ENCODE measurements at places on chromosomes 3 and 15.

- H3K4me3 ChIP-seq, result no peak overlapping the region
- no peaks in the 10 kb centered on the region for H3K36me3 ChIP-seq
- peaks cover 8% of the 10 kb centered on the region for H3K4me1 ChIP-seq
- no peak overlapping the region for H3K27ac ChIP-seq
Observed at GRCh38 chr15:68770216-68770615, 50.5 kb downstream of the ANP32A start.

DNA sequence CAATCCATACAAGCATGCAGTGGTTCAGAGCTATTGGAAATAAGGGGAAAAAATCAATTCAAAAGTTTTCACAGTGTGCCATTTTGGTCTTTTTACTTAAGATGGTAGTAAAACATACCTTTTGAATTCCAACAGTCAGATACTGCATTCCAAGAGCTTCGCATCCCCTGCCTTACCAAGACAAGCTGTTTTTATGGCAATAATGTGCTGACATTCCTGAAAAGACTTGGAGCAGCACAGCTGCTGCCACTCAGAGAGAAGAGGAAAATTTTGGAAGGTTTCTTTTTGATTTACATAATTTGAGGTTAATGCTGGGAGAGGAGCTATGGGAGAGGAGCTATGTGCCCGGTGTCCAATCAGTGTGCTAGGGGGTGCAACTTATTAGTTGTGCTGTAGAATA, 148.3 kb downstream of the FEZF2 start:
- no peak overlapping the region for H3K27ac ChIP-seq
- H3K4me1 ChIP-seq, result no peaks in the 10 kb centered on the region
- H3K4me3 ChIP-seq, result no peak overlapping the region
- no peaks in the 10 kb centered on the region for H3K27me3 ChIP-seq
- H3K36me3 ChIP-seq, result peaks cover 24% of the 10 kb centered on the region

- H3K27ac ChIP-seq, result no peak overlapping the region
- H3K4me1 ChIP-seq, result no peaks in the 10 kb centered on the region
- no peak overlapping the region for H3K4me3 ChIP-seq
- no peaks in the 10 kb centered on the region for H3K27me3 ChIP-seq
- DNase-seq, result no peak
Observed at GRCh38 chr15:72764656-72765055, 18.9 kb downstream of the ADPGK start.

DNA sequence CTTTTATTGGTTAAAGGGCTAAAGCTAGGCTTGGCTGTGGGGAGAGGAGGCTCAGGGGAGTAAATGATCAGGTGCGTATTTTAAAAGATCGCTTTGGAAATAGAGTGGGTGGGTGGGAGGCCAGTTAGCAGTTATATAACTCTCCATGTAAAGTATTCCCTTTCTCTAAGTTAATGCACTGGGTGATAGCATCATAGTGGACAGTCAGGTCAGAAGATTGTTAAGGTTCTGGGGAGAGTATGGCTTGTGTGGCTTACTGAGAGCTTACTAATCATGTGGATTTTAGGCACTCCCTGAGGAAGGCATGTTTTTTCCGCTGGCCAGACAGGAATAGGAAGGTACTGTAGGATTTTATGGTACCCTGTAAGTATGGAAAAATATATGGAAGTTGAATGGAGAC, 6.3 kb upstream of the EIF3J start:
- H3K36me3 ChIP-seq, result peaks cover 29% of the 10 kb centered on the region
- no peak overlapping the region for H3K27ac ChIP-seq
- H3K4me3 ChIP-seq, result no peak overlapping the region
- DNase-seq, result no peak

DNA sequence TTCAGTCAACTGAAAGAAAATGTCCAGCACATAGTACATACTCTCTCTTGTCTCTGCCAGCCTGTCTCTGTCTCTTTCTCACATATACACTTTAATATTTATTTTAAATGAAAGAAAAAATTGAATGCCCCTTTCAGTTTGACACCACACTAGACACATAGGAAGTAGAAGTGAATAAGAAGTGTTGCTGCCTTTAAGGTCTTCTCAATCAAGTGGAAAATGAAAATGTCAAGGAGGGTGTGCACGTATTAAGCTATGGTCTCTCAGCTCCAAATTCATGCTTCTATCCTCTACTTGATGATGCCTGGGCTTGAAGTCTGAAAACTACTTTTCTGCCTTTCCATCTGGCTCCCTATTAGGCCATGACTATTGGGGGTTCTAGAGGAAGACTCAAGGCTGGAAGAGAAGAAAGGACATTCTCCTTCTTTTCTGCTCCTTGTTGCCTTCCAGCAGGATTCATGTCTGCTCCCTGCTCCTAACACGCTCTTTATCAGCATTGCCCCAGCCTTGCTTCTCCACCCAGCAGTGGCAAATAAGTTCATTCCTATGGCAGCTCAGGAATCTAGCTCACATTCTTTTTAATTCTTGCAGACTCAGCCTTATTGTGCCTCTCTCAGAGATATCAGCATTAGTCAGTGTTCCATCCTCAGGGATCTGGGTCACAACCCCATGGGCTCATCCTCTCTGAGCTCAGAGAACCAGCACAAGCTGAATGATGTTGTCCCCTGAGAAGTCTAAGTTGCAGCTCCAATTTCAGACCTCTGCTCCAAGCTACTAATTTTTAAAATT, 609.1 kb upstream of the GRM7 start:
- H3K4me1 ChIP-seq, result no peaks in the 10 kb centered on the region
- no peaks in the 10 kb centered on the region for H3K27me3 ChIP-seq
- no peak overlapping the region for H3K4me3 ChIP-seq
- H3K27ac ChIP-seq, result no peak overlapping the region

- no peak for DNase-seq
- no peaks in the 10 kb centered on the region for H3K36me3 ChIP-seq
- no peaks in the 10 kb centered on the region for H3K4me1 ChIP-seq
Observed at GRCh38 chr3:76024640-76025039, 239.3 kb upstream of the ZNF717 start.

- no peaks in the 10 kb centered on the region for H3K27me3 ChIP-seq
- H3K27ac ChIP-seq, result peak overlapping the region; percentile 88
- H3K4me3 ChIP-seq, result peak overlapping the region; percentile 92
- DNase-seq, result no peak
- H3K4me1 ChIP-seq, result no peaks in the 10 kb centered on the region
Observed at GRCh38 chr15:90994059-90994416, 297 bp downstream of the PRC1 start.

DNA sequence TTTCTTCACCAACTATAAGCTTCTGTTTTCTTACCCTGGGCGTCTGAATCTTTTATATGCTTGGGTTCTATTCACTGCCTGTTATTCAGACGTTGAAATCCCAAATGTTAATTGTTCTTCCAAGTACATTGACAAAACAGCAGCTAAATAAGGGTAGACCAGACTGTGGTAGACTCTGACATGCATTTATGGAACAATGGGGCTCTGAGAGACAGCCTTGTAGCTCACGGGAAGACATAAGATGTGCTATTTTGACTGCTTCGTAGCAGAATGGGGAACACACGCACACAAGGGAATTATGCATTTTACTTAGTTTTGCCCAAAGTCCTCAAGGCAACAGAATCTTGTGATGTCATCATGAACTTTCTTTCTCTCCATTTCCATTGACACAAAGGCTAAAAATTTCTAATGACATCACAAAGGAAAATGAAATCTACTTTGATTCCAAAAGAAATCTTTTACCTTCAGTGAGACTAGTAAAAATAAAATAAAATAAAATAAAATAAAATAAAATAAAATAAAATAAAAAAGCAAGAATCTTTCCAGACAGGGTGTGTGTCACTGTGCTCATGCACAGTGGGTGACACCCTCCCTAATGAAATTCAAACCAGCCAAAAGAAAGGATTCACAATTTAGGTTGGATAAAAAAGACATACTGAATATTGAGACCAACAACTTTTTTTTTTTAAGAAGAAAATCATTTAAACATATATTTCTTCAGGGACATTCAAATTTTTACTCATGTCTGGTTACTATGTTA, 346.6 kb downstream of the ZBTB20 start:
- no peaks in the 10 kb centered on the region for H3K36me3 ChIP-seq
- no peaks in the 10 kb centered on the region for H3K27me3 ChIP-seq
- no peak for DNase-seq

DNA sequence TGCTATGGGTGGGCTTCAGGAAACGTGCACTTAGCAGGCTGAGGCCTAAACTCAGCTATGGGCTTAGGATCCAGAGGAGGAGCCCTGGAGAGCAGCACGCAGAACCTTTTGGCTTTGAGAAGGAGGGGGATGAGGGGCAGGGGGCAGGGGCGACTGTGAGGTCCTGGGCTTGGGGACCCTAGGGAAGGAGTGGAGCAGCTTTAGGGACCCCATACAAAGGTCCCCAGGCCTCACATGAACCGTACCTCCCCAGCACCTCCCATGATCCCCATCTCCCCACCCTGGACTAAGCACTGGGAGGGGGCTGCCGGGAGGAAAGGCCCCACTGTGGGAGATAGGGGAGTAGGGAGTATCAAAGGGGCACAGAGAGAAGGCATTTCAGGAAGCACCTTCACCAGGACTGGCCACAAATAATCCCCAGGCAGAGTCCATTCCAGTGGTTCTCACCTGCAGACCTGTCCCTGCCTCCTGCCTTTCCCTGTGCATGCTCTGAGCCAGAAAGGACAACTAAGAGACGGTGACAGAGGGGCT, 62.0 kb upstream of the KLF13 start:
- no peak overlapping the region for H3K4me3 ChIP-seq
- H3K27me3 ChIP-seq, result no peaks in the 10 kb centered on the region
- no peaks in the 10 kb centered on the region for H3K36me3 ChIP-seq
- peak overlapping the region; percentile 60 for H3K27ac ChIP-seq
- H3K4me1 ChIP-seq, result peaks cover 11% of the 10 kb centered on the region

- no peaks in the 10 kb centered on the region for H3K4me1 ChIP-seq
- no peak overlapping the region for H3K27ac ChIP-seq
- no peaks in the 10 kb centered on the region for H3K36me3 ChIP-seq
- H3K27me3 ChIP-seq, result no peaks in the 10 kb centered on the region
Observed at GRCh38 chr3:23546181-23546580, 259.6 kb upstream of the UBE2E1 start.

- no peaks in the 10 kb centered on the region for H3K36me3 ChIP-seq
- no peak overlapping the region for H3K27ac ChIP-seq
- DNase-seq, result no peak
- peaks cover 31% of the 10 kb centered on the region for H3K4me1 ChIP-seq
Observed at GRCh38 chr3:126338790-126339288, 18.4 kb downstream of the KLF15 start.
